ENCODE measurements at places on chromosomes 4 and X.
A peak's percentile ranks its signal among the peaks of the same experiment; 100 is the strongest.

DNA sequence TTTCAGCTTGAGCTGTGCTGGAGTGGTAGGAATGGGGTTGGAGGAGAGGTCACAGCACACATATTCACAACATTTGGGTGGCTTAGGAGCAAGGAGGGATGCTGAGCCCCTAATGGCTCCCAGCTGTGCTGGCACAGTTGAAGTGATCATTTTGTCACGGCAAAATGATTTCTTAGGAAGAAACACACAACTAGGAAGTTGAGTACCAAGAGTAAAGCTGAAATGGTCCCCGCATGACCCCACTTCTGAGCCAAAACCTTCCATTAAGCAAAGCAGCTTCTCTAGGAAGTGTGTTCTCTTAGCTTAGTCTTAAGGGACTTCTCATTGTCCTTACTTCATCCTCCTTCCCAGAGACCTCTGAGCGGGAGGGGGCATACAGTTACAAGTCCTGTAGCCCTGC, 12.6 kb downstream of the CAPN6 start:
- no peak for DNase-seq

DNA sequence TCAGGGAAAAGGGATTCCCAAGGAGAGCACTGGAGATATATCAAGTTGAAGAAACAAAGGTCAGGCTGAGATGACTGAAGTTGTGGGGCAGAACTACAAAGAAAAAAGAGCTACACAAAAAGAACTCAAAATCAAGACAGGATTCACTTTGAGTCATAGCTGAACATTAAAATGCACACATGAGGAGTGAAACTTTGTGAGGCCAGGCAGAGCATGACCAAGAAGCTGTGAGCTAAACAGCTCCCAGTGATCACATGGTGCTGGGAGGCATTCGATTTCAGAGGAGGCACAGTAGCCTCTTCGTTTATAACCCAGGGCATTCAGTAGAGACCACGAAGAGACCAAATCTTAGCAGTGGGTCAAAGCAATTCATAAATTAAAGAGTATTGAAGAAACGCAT, 145.3 kb downstream of the ATRX start:
- DNase-seq = peak; percentile 0

DNA sequence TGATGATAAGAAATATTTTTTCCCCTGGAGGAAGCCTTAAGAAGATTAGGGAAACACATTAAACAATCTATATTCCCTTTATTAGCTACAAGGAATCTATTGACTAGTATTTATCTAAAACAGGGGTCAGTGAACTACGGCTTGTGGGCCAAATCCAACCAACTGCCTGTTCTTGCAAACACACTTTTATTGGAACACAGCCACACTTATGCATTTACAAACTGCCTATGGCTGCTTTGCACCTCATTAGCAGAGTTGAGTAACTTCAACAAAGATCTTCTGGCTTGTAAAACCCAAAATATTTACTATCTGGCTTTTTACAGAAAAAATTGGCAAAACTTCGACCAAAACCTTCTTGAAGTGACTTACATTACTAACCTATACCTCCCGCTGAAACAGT, 733.9 kb upstream of the FTHL17 start:
- no peak for DNase-seq

DNA sequence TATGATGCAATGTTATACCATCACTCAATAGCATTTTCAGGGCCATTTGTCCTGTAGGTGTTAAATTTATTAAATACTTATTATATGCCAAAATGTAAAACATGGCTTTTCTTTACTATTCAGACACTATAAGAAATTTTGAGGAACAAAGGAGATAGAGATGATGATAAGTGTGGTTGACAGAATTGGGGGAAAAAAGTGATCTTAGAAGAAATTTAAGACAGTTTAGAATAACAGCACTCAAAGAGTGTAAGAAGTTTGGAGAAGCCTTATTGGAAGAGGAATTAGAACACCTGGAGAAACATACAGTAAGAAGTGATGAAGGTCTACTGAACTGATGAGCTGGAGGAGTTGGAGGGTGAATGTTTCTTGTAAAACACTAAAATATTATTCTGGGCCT, 12.8 kb upstream of the AFP start:
- DNase-seq = no peak

DNA sequence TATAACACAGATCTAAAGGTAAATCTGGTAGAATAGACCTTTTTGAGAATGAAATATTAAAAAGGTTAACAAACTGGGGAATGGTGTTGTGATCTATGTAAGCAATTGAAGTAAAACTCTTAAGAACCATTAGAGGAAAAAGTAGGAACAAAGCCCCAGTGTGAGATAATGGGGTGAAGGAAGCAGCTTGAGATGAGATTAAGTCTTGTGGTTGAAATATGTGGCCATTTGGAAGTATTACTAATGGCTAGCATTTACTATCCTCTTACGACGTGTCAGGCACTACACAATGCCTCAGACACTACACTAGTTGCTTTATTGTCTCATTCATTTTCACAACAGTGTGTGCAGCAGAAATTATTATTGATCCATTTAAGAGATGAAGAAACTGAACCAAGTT, 25.9 kb upstream of the NDNF start:
- no peak for DNase-seq

- DNase-seq = peak; percentile 16
Observed at GRCh38 chr4:6546681-6547447, 28.1 kb upstream of the MAN2B2 start.

DNA sequence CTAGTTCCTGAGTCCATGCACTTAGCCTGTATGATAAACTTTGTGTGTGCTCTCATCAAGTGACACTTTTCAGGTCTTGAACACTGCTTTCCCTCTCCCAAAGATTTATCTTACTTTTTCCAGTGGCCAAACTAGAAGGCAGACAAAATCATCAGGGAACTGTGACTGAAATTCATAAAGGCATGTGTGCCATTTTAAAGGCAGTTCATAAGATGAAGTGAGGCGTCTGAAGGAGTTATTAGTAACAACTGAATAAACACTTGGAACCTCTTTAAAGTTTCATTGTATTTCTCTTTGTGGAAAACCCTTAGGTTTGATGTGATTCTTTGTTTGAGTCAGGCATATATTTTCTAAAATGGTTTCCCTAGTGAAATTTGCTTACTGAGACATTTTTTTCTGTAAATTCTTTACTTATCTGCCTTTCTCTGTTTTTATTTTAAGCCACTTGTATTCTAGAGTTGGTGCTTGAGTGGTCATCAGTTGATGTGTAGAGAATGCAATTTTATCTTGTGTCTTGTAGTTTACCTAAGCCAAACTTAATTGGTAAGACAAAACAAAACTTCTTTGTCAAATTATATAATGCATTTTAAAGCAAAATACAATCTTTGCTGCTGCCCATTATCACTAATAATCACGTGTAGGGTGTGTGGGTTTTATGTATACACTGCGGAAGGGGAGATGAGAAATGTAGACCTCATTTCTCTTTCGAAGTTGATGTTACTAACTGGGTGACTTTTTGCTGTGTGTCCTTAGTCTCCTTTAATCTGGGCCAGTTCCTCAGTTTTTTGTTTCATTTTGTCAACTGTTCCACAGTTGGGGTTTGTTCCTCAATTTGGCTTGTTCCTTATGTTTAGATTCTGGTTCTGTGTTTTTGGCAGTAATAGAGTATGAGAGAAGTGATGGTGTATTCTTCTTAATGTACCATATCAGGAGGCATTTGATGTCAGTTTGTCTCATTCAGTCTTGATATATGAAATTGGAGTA, 56.8 kb downstream of the RBPJ start:
- no peak for DNase-seq

DNA sequence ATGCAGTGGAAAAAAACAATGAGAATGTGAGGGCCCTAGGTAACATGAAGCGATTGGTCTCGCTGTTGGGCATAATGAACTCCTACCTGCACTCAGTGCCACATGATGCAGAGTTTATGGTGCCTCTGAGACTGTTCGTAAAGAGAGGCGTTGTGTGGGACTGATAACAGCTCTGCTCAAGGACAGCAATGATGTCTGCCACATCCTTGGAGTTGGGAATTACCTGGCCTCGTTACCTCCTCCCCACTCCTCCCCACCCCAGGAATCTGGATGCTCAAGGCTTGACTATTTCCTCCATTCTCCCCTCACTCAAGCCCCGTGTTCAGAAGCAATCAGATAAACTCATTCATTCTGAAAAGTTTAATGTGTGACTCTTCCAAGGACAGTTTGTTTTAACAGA, 148.0 kb upstream of the JADE1 start:
- DNase-seq = no peak

DNA sequence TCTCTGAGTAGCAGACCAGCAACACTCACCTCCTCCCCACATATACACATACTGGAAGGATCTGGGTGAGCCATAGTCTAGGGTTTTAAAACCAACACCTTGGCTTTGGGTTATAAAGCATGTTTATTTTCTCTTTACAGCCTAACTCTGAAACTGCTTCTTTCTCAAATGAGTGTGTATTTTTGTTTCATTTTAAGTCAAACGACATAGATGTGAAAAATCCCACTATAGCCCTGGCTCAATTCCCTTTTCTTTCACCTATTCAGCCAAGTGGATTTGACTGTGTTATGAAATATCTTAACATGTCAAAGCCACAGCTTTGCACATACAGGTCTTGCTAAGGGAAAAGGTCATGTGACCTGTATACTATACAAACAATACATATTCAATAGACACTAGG, 13.8 kb downstream of the NEXMIF start:
- no peak for DNase-seq
